ENCODE measurements at places on chromosomes 3 and 15.

GRCh38 chr15:73979636-73980035 lies 12.5 kb downstream of the STOML1 start:
- DNase-seq: no peak

GRCh38 chr3:45555086-45555591 lies 39.4 kb upstream of the LIMD1 start:
- no peak for DNase-seq

GRCh38 chr15:47812470-47812999 lies 95.2 kb downstream of the SEMA6D start:
- DNase-seq: no peak

DNA sequence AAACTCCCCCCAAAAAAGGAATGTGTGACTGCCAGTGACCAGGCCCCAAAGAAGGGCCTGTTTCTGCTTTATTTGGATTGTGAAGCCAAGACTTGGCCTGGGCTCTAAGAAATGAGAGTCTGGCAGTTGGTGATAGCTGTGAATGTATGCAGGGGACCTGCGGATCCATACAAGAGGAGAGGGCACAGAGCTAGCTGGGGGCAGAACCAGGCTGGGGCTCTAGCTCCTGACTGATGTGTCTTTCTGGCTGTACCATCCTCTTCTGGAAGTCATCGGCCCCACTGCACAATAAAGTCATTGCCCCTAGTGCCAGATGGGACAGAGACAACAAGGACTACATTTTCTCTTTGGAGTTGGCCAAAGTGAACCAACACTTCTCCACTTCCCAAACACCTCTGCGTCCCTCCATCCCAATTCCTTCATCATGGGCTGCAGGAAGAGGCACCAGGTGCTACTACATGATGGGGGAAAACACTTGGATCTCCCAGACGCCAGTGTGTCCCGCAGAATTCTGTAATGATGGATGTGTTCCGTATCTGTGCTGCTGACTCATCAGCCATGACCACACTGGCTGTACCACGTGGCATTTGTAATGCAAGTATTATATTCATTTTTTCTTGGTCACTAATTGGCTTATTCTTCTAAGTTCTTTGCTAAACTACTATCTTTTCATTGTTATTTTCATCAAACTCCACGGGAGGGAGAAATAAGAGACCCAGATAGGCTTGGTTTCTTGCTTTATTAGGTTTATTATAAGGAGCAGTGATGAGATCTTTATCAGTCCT lies 1.7 kb upstream of the PLA2G4F start:
- no peak for DNase-seq

GRCh38 chr3:155138677-155139076 lies 58.6 kb downstream of the MME start:
- no peak for DNase-seq

GRCh38 chr3:186360779-186361178 lies 1.3 kb downstream of the DGKG start:
- DNase-seq: peak; percentile 24

GRCh38 chr15:88321271-88321670 lies 64.7 kb upstream of the NTRK3 start:
- no peak for DNase-seq

- DNase-seq: no peak
These were observed 15.1 kb downstream of the U2SURP start for GRCh38 chr3:143016321-143016972.

DNA sequence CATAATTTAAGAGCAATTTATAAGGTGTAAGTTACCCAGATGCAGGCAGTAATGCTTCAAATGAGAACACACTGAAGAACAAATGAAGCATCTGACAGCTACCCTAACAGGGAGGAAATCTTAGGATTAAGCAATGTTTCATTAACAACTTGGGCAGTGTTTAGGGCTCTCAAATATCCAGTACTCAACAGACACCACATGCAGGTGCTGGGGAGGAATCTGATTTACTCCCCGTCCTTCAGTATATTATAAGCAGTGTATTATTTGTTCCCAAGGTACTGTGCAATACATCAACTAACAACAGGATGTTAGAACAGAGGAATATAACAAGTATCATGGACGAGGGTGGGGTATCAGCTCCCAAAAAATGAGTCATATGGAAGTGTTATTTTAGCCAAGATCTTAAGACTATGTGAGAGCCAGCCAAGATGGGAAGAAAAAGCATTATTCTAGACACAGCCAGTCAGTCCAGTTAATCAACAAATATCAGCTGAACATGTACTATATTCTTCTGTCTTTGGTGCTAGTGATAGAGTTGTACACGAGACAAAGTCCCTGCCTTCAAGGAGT lies 20.4 kb downstream of the BTBD1 start:
- DNase-seq: no peak

DNA sequence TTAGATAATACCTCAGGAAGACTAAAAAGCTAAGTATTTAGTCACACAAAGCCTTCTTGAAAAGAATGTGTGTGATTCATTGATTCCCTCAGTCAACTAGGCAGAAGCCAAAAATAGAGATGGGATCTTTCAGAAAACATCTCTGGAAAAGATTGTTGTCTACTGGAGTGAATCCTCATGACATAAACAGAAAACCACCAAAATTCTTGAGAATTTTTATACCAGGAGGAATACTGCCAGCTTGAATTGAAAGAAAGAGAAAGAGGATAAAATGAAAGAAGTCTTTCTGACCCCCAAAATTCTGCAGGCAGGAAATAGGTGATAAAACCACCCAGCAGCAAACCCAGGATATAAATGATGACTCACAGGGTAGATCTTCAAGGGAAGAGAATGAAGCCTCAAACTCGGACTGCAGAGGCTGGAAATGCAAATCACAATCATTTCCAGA lies 363.1 kb upstream of the PLSCR5 start:
- no peak for DNase-seq

DNA sequence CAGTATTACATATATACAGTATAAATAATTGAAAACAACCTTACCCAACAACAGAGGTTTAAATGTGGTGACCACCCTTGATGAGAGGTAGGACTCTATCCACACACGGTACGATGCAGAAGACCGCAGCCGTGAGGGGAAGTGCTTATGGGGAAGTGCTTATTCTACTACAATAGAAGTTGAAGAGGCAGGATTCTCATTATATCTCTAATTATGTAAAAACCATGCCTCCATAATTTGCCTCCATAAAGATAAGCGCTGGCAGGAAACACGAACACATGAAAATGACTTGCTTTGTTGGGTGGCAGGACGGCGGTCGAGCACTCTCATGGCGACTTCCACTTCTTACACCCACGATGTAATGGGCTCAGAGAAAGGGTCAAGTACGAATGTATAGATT lies 7.2 kb upstream of the MUC13 start:
- DNase-seq: no peak

DNA sequence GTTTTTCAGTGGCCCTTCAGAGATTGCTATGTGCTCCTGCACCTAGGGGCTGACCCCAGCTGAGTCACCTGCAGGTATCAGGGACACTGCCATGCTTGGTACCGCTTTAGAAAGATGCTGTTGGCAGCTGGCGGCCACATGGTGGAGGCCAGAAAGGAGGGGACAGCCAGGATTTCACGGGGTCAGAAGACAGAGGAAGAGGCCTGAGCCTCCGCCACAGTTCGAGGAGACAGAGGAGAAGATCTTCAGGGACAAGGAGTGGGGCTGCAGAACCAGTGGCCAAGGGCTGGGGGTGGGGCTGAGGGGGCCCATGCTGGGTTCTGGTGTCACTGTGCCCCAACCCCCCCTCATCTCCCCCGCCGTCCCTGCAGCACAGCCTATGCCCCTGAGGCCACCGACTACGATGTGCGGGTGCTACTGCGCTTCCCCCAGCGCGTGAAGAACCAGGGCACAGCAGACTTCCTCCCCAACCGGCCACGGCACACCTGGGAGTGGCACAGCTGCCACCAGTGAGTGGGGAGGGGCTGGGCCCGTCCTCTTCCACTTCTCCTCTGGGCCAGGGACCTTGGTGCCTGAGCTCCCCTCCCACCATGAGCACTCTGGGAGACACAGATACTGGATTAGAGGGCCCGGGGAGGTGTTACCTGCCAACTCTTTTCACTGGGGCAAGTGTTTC lies 19.9 kb downstream of the LOXL1 start:
- DNase-seq: no peak

GRCh38 chr15:28123408-28124023 lies 24.4 kb upstream of the OCA2 start:
- DNase-seq: peak; percentile 62

Measured in neuronal stem cell (in vitro differentiated cells).